Sigmoid colon (tissue), 7 donors: ENCODE measurements at places on chromosomes 13 and 19. TPM values are rescaled to one million over a fixed set of nuclear protein-coding genes. Genes with fewer than 3 reads are reported as not detected.
A peak's percentile ranks its signal among the peaks of the same experiment; 100 is the strongest.

GRCh38 chr13:46628622-46629365 lies 75.8 kb downstream of the LRCH1 start:
- DNase-seq: no peak

DNA sequence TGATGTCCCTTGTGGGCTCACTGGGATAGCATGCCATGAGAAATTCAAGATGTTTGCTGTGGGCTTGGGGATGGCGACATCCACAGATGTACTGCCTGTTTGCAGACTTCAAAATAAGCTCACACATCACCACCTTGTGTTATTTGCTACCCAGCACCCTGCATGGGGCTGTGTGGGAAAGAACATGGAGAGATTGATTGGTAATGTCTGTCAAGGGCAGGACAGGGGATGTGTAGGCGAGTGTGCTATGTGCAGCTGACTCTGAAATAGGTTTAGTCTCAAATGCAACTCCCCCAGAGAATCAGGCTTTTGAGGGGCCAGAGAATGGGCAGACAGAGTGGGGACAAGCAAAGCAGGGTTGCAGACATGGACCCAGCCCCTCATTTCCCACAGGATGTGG lies 24.7 kb downstream of the PNPLA6 start:
- no peak for DNase-seq

MBD3L2 gene
- not detected for total RNA-seq

DNA sequence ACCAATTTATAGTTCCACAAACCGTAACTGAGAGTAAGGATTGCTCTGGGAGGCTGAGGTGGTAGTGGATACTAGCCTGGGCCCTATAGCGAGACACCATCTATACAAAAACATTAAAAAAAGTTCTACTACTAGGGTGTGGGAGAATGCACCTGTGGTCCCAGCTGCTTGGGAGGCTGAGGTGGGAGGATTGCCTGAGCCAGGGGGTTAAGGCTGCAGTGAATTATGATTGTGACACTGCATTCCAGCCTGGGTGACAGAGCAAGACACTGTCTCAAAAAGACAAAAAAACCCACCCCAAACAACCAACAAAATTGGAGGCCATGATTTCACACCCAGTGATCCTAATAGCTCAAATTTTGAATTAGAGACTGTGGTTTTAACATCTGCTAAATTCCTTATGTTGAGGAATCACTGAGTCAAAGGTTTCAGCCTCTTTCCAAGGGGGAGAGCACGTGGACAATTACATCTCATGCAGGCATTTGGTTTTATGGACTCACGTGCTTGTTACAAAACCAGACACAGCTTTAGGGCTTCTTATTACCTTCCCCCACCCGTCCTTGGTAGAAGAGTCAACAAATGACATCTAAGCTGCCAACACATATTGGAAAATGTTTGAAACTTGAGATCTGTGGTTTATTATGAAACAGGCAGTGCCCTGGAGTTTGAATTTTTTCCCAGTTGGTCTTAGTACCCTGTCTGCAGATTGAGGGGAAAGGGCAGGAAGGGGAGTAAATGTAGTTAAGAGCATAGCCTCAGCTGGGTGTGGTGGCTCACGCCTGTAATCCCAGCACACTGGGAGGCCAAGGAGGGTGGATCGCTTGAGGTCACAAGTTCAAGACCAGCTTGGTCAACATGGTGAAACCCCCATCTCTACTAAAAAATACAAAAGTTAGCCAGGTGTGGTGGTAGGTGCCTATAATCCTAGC lies 18.5 kb downstream of the CYP2A6 start:
- peak; percentile 64 for DNase-seq

DNA sequence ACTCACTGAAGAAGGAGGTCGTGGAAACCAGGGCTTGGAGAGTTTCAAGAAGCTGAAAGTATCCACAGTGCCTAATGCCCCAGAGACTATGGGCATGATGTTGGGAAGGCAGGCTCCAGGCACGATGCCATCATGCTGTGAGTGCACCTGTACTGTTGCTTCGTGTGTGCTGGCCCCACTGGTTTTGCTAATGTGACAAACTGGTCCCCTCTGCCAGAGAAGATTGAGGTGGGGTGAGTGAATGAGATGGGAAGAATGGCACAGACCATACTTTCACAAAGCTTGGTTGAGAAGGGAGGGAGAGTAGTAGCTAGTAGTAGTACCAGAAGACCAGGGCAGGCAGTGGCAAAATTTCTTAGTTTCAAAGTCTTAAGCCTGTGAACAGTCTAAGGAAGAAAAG lies 19.0 kb upstream of the POP4 start:
- no peak for DNase-seq

DNA sequence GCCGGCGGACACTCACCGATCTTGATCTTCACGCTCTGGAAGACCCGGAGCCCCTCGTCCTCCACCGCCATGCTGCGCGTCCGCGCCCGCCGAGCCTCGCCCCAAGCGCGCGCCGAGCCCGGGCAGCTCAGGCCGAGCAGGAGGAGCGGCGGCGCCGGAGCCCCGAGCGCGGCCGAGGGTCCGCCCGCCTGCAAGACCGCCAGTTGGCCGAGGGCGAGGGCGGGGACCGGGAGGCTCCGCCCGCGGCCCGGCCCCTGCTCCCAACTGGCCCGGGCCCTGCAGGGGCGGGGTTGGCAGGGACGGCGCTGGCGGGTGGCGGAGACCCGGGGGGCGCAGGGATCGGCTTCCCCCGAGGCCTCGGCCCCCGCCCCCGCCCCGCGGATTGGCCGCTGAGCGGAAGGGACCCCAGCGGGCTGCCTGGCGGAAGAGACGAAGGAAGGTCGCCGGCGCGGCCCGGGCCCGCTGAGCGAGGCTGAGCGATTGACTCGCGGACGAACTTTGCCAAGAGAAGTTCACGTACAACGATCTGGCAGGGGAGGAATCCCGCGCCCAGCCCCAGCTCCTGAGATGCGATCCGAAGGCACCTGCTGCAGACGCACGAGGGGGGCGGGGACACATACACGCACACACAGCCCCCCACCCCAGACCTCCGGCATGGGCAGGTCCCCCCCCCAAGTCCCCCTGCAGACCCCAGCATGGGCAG lies at the start of gene RASA3:
Gene RASA3, minus strand, starts transcription at position 205 of the 703 bp plus-strand sequence. Its CDS starts 134 bp downstream, at position 71.
- peak; percentile 88 for DNase-seq

GRCh38 chr13:24251525-24251924 lies 57.9 kb upstream of the C1QTNF9 start:
- DNase-seq: peak; percentile 52

GRCh38 chr13:80559944-80560343 lies 219.0 kb upstream of the SPRY2 start:
- DNase-seq: no peak

RINL gene
- total RNA-seq: 3.6 TPM

GRCh38 chr19:18756896-18757295 lies 34.2 kb downstream of the COMP start:
- no peak for DNase-seq

DNA sequence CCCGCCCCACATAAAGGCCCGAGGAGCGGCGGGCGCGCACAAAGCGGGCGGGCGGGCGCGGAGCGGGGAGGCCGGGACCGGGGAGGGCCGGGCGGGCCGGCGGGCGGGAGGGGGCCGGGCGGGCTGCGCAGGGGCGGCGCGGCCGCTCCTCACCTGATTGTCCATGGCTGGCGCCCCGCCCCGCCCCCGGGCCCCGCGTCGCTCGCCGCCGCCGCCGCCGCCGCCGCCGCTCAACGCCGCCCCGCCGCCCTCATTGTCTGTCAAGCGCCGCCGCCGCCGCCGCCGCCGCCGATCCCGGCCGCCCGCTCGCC lies 200 bp downstream of the MLLT1 start:
- DNase-seq: no peak

DNA sequence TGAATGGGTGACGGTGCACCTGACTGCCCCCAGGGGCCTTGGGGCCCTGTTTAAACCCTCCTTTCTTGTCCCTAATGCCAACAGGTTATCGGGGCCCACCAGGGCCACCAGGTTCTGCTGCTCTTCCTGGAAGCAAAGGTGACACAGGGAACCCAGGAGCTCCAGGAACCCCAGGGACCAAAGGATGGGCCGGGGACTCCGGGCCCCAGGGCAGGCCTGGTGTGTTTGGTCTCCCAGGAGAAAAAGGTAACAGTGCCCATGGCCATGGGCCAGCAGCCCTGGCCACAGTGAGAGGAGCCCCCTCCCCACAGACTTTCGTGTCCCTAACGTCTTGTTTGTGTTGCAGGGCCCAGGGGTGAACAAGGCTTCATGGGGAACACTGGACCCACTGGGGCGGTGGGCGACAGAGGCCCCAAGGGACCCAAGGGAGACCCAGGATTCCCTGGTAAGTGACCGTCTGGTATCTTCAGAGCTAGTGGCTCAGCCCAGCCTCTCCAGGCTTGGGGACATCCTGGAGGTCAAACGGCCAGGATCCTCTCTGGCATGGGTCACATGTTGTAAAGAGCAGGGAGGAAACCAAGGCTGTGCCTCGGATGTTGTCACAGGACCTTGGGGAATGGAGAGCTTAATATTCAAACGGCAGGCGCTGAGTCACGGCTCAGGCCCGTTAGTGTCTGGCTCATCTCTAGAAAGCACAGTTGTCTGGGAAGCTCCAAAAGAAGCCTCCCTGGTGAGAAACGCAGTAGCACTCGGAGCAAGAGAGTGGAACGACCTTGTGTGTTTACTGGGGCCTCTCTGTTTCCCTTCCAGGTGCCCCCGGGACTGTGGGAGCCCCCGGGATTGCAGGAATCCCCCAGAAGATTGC lies 58.3 kb downstream of the RAB20 start:
- peak; percentile 72 for DNase-seq

GARIN5A gene
- 7.1 TPM for total RNA-seq

GRCh38 chr13:62583466-62583865 lies 1167.8 kb upstream of the PCDH20 start:
- DNase-seq: no peak

SIGLEC6 gene
- 0.82 TPM for total RNA-seq

DNA sequence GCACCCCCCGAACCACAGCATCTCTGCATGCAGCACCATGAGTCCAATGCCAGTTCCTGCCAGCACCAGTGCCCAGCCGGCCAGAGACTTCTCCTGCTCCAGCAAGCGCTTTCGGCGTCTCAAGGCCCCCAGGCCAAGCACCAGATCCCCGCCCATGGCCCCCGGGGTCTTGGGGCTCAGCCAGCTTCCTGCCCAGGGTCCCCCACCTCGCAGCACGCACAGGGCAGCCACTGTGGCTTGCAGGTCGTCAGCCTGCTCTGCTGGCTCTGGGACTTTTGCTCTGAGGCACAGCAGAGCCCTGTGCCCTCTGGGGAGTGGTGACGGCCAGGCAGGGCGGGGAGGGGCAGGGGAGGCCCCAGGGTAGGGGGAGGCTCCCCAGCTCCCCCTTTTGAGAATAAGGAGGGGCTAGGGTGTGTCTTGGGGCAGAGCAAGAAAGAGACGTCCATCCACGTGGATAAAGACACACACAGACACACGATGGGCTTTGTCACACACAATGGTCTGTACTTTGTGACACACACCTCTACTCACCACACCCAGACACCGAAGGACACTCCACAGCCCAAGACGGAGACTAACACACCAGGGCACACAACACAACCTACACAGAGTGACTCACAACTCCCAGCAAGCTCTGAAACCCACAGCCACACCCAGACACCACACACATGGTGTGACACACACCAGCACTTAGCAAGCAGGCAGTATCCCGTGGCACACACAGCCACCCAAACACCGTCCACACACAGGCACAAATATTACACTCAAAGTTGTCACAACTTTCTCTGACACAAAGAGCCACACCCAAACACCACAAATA lies at the start of gene KCNN4:
Gene KCNN4, minus strand, starts transcription at position 268 of the 820 bp plus-strand sequence. Its CDS starts 112 bp downstream, at position 156.
- no peak for DNase-seq

GRCh38 chr13:99288089-99288488 lies 19.1 kb downstream of the GPR183 start:
- DNase-seq: no peak

SRRM5 gene
- total RNA-seq: 0.36 TPM

GRCh38 chr19:1133471-1133929 lies 29.7 kb downstream of the GPX4 start:
- DNase-seq: no peak

GRCh38 chr13:83881917-83882605 lies at the start of gene SLITRK1:
Gene SLITRK1, minus strand, starts transcription at chr13:83882474. Its CDS starts 967 bp downstream, at chr13:83881507.
- DNase-seq: no peak

GRCh38 chr13:38301236-38301635 lies 48.4 kb upstream of the UFM1 start:
- no peak for DNase-seq

DNA sequence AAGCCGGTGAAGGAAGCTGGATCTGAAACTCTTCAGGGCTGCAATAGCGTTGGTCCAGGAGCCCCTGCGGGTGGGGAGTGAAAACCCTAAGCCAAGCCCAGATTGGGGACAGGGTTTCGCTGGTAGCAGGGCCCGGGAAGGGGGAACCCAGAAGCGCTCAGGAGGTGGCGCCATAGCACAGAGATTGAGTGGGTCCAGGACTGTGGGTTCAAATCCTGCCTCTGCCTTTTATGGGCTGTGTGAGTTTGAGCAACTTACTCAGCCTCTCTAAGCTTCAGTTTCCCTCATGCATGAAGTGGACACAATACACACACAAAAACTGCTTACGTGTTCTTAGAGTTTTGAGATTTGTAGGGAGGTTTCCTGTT lies 8.3 kb upstream of the SYCN start:
- DNase-seq: no peak

DNA sequence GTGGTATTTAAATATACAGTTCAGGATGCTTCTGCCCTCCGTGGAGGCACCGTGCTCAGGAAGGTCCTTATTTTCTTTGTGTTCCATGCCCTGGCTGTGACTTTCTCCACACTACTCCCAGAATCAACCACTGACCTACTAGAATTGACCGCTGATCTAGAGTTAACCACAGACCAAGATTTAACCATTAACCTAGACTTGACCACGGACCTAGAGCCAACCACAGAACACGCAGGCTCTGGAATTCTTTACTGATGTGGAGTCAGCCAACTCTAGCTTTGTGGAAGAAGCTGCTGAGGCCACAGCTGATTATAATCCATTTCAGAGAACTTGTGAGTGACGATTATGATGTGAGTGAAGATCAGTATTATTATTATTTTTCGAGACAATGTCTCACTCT lies 18.0 kb downstream of the GTF2F2 start:
- no peak for DNase-seq

- no peak for DNase-seq
Observed at GRCh38 chr19:13985771-13986347, 20.3 kb downstream of the RFX1 start.

NDUFS7 gene
- 135 TPM for total RNA-seq

DNA sequence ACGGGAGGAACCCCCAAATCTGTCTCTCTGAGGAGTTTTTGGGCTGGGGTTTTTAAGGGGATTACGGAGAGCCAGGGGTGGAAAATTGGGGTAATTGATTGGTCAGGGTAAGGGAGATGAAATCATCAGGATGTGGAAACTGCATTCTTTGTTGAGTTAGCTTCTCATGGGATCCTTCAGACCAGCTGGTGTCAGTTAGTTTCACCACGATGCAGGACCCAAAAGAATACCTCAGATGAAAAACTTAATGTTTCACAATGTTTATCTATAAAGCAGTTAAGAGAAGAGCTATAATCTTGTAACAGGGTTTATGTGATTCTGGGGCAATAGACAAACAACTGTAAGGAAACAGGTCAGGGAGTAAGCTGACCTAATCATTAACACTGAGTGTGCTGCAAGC lies 230.8 kb downstream of the POU4F1 start:
- DNase-seq: no peak
